ENCODE measurements at places on chromosomes 13 and 19.

DNA sequence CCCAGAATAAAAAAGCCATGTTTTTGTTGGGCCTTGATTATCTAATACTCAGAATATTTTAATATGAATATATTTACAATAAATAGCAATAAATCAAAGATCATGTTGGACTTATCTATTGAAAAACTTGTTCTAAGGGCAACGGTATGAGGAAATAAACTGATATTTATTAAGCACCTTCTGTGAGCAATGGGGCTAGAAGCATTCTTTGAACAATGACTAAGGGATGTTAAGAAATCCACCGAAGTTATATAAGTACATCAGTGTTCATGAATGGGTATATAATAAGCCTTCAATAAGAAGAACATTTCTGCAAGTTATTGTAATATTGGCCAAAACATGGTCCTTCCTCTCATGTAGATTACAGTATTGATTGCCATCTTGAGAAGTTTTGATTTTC, 221.8 kb downstream of the OXGR1 start:
- DNase-seq: no peak

DNA sequence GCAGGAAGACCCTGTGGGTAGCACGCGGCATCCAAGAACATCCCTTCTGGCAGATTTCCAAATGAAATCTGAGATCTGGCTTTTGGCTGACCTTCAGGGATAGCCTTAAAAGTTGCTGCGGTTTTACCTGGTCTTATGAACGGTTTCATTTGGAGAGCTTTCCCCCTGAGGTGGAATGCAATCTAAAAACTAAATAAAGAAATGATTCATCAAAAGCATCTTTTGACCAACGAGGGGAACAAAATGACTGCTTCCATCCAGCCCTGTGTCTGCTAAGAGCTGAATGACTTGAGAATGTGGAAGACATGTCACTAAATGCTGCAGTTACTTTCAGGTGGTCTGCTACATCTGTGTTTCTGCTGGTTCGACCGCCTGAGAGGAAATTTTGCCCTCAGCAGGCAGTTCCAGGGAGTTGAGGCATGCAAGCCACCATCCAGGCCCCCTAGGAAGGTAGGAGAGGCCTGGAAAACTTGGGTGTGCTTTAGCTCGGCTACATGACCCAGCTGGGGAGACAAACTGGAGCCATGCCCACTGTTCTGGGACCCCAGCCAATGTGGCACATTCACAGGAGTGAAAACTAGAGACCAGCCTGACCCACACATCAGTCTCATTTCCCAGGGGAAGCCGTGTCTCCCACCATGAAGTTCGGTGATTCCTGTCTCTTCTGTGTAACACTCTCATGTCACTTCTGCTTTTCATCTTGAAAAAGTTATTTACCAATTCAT, 175.1 kb upstream of the KL start:
- DNase-seq: no peak

DNA sequence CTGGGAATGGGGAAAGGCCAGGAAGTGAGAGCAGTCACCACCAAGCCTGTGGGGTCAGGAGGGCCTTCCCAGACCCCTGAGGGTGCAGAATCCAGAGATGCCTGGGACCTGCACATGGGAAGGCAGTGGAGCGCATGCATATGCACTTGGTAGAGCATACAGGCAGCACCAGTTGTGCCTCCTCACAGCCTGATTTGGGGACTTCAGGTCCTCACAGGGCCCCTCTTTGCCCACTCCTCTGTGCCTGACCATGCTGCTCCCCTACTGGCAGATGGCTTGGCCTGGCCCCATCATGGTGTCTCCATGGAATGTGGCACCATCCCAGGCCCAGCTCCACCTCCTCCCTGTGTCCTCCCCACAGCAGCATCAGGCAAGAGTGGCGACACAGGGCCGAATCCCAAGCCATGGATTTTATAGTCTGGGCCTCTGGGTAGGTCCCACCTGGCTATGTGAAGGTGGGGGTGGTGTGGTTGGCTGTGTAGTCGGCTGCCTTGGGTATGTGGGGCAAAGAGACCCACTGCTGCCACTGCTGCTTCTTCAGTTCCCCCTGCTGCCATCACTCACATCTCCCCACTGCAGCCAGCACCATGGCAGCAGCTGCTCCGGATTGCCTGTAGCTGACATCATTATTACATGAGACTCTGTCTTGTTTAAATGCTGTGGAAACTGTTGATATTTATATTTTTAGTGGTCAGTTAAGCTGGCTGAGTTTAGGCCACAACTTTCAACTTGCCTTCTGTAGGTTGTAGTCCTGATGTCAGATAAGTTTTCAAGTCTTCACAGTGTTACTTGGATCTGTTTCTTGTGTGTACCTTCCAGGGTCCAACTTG, 247.0 kb downstream of the GPC6 start:
- DNase-seq: no peak

DNA sequence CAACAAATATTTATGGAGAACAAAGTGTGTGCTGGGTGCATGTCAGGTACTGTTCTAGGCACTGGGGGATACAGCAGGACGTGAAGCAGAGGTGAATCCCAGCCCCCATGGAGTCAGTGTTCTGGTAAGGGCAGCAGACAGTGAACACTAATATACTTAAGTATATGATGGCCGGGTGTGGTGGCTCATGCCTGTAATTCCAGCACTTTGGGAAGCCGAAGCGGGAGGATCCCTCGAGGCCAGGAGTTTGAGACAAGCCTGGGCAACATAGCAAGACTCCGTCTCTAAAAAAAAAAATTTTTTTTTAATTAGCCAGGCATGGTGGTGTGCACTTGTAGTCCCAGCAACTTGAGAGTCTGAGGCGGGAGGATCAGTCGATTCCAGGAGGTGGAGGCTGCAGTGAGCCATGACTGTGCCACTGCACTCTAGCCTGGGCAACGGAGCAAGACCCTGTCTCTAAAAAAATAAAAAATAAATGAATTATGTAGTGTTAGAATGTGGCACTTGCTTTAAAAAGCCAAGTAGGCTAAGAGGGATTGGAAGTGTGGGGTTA, 22.6 kb downstream of the CHST8 start:
- no peak for DNase-seq

All from activated T-helper 1 cell treated with anti-CD3 and anti-CD28 coated beads, Interleukin-2, amount 50 U/mL, for 16 hours (primary cell).